Hippocampal formation (tissue), 2 donors: ENCODE measurements at places on chromosomes 2 and 18.

GRCh38 chr2:217876253-217876570 is 126.6 kb downstream of the TNS1 start:
- no peak for DNase-seq

GRCh38 chr2:160791884-160792283 is 298.3 kb upstream of the RBMS1 start:
- DNase-seq = no peak

DNA sequence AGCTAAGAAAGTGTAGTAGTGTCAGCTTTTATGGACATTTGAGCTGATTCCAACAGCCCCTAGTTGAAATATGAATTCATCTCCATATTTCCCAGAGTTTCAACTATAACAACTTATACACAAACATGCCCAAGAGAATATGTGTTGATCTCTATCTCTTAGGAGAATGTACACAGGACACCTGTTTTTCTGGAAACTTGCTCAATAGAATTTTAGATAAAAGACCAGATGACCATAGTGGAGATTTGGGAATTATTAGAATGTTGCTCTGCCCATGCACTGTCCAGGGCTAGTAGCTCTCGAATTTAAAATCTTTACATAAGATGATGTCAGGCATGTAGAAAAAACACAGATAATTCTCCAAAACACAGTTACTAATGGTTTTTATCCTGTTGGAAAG is 162.3 kb upstream of the VRK2 start:
- no peak for DNase-seq

DNA sequence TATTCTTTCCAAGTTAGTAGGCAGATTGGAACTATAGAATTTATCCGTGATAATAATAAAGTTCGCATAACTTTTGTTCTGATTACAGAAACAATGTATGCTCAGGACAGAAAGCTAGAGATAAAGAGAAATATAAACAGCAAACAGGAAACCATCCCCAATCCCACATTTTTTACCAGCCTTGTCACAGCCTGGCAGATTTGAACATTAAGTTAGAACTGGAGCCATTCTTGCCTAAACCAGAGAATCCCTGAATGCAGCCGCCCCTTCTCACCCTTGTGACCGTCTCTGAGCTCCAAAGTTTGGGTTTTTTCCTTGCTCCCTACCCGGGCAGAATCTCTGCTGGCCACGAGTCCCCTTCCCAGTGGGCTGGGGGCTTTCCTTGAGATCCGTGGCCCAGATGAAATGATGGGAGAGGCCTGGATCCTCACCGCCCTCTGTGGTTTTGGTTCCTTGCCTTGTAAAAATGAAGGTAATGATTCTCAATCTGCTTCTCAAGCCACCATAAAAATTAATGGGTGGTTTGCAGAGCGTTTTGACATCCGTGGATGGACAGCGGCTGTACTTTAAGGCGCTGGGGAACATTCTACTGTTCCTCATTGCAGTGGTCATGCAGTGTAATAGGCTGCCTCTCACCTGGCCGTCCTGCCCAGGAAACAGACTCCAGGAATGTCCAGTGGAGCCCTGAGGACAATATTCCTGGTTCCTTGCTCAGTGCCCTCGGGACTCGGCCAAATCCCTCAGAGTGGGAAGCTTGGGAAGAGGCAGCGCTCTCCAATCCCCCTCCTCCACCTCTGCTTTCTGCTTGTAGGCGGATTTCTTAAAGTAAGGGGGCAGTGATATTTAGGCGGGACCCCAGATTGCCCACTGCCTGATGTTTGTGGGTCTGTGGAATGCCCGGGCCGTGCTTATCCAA is 1.6 kb downstream of the SH3BP4 start:
- DNase-seq = no peak

GRCh38 chr18:59915606-59916005 is 15.8 kb downstream of the PMAIP1 start:
- no peak for DNase-seq

DNA sequence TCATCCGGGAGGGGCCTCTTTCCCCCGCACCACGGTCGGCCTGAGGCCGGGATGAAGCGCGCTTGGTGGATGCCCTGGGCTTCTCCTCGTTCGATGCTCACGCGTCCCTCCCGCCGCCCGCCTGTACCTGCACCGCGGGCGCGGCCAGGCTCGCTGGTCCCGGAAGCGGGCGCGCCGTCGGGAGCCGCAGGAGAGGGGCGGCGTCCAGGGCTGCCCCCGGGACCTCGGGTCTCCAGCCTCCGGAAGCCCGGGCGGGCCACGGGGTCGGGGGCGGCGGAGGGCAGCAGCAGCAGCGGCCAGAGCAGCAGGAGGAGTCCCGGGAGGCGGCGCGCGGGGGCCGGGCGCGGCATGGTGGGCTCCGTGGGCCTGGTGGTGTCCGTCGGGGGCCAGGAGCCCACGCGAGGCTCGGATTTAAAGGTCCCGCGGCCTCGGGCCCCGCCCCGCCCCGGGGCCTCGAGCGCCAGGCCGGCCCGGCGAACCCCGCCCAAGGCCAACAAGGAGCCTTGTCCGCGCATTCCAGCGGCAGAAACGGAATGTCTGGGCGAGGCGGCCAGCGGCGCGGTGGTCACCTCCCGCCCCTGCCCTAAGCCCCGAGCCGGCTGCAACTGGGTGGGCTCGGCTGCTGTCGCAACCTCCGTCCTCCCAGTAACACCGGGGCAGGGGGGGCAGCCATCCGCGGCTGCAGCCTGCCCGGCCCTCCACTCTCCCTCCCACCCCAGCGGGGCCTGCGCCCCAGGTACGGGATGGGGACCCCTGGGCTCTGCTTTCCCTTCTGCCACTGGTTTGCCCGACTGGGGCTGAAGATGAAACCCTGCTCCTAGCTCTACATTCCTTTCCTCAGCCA is at the start of gene MATN3:
Gene MATN3, minus strand, starts transcription at position 387 of the 844 bp plus-strand sequence. Its CDS starts 37 bp downstream, at position 350.
- DNase-seq = no peak

DNA sequence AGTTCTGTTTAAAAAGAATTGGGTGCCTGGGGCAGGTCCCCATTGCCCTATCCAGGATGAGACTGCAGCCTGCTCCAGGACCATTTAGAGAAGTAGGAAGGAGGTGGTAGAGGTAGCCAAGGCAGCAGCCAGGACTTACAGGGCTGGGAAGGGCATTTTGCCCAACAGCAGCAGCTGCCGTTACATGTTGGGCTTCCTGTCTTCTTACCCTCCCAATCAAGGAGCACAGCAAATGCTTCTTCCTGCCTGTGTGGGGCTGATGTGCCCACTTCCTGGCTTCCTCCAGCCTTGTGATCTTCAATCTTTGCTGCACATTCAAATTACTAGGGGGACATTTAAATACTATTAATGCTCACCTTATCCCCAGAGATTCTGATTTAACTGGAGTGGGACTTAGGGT is 112.0 kb downstream of the QPCT start:
- DNase-seq = no peak

DNA sequence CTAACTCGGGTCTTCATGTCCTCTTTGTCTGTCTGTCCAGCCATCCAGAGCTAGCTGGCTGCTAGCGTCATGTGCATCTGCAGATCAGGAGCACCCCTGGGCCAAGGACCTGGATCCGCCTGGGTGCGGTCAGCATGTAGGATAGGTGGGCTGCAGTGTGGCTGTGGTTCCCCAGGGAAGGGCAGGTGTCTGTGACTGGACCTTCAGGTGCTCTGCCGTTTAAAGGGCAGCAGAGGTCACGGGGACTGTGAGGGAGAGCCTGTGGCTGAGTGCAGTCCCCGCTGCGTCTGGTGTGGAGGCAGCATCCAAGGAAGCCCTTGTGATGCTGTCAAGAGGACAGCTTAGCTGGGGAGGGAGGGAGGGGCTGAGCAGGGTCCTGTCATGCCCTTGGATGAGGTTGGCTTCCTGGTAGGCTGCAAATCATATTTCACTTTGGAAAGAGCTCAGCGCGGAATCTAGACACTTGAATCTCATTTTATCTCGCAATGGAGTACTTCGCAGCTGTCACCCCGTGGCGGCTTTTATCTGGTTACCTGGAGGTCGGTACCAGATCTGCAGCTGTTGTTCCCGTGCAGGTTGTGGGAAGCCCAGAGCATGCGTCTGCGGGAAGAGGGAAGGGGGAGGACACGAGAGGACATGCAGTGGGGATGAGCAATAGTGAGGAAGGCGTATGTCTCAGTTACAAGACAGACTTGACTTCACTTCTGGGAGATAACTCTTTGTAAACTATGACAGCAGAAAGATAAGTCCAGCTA is 5.9 kb upstream of the RALB start:
- no peak for DNase-seq

GRCh38 chr2:188870289-188870688 is 103.9 kb upstream of the COL3A1 start:
- DNase-seq = no peak

GRCh38 chr18:70781860-70782453 is 493.1 kb downstream of the SOCS6 start:
- peak; percentile 49 for DNase-seq

GRCh38 chr2:77713412-77713811 is 191.2 kb upstream of the LRRTM4 start:
- no peak for DNase-seq

DNA sequence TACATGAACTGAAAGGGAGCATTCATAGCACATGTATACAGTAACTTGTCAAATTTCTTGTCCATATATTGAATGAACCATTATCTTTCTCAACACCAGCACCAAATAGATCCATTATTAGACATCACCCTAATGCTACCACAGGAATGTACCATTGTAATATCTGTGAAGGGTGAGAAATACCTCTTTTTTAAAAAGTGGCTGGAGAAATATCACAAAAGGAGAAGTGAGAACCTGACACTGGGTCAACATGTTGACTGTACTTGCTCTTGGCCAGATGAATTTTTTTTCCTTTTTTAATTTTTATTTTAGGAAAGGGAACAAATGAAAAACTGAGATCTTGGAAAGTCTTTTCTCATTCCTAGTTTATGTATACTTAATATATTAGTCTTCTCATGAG is 63.5 kb downstream of the CAVIN2 start:
- no peak for DNase-seq

DNA sequence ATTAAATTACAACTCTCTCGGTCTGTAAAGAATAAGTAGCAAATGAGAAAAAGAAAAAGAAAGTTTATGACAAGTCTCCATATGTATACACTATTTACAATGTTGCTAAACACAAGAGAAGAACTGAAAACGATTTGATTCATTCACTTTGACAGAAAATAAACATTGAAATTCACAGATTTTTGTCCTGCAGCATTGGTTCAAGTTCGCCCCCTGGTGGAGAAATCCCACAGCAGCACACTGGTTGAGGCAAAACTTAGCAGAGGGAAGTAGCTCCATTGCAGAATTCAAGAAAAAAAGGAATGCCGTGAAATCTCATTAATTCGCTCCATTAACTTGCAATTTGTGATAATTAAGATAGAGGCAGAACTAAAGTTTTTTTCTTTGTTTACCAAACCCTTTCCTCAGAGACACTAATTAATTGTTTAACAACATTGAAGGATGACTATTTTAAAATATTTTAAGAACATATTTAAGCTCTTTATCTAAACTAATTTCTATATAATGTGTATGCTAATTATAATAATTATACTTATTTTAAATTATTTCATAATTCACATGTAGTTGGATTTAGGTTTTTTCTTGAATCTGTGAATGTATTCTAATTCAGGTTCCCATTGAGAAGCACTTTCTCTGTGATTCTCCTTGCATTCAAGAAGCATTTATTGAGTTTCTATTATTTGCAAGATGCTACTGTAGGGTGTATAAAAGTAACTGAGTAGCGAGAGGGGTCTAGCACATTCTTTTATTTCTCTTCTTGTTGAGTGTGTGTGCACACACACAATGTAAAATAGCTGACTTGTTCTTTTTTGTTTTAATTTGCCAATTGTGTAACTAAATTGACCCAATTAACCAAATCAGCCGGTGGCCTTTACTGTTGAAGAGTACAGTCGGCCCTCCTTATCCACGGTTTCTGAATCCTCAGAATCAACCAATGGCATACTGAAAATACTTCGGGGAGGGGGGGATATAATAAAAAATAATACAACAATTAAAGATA is 74.1 kb downstream of the COL4A3 start:
- peak; percentile 18 for DNase-seq

- DNase-seq = no peak
Measured at GRCh38 chr2:128726911-128727310, 408.2 kb upstream of the HS6ST1 start.

GRCh38 chr18:35861367-35862118 is 110.9 kb upstream of the RMP24 start:
- DNase-seq = no peak

DNA sequence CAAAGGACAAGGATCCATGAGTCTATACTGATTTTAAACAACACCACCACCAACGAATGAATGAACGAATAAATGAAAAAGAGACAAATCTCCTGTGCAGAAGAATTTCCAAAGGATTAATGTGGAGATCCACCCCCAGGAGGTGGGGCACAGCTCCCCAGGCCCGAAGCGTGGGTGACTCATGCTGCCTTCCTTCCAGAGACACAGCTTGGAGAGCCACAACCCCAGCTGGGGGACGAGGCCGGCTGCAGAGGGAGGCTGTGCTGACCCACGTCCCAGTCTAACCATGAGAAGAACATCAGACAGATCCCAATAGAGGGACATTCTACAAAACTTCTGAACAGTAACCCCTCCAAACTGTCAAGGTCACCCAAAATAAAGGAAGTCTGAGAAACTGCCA is 557.3 kb upstream of the SALL3 start:
- no peak for DNase-seq

- DNase-seq = no peak
Measured at GRCh38 chr2:233400961-233401360, 46.7 kb downstream of the DGKD start.

DNA sequence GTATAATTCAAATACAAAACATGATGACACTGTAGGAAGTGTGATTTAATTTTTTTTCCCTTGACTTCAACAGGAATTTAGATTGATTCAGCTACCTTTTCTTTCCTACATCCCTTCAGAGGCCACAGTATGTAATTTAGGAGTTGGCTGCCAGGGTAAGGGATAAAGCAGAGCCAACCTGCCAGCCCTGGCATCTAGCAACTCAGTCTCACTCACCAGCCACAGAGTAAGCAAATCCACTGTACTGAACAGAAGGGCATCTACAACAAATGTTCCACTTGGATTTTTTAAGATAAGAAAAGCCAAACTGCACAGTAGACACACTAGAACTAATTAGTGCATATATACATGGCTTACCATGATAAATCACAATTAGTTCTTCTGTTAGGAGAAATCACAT is 54.3 kb upstream of the PEX13 start:
- no peak for DNase-seq

DNA sequence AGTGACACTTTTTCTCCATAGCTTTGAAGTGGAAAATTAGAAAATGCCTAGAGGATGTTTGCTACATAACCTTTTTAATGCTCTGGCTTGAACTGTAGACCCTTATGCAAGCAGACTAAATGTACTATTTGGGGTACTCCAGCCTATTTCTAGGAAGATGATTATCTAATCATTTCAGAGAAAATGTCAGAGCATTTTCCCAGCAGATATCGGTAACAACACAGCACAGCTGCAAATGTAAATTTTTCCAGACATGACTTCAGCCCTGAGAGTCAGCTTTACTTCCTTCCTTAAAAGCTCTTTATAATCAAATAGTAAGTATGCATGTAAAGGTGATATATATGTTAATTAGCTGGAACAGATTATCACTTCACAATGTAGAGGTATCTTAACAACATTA is 1647.1 kb downstream of the SUCLG1 start:
- no peak for DNase-seq

DNA sequence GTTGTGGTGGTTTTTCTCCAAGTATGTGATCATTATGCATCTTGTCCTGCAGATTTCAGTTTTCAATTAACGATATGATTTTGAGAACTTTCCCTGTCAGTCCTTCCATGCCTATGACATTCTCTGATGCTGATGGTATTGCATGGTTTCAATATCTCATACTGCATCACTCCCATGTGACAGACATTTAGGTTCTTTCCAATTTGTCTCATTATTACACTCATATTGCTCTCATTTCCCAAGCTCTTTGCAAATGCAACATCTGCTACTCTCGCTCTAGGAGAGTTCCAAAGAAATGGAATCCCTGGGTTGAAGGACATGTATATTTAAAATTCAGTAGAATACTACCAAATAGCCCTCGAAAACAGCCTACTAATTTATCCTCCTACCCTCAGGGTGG is 125.5 kb downstream of the MARCHF4 start:
- DNase-seq = no peak
